Activated CD8-positive, alpha-beta T cell treated with anti-CD3 and anti-CD28 coated beads for 36 hours (primary cell): ENCODE measurements at places on chromosomes 16 and 17. TPM values are rescaled to one million over a fixed set of nuclear protein-coding genes. Genes with fewer than 3 reads are reported as not detected.

- DNase-seq, result no peak
- no peaks in the 10 kb centered on the region for H3K27me3 ChIP-seq
- no peaks in the 10 kb centered on the region for H3K36me3 ChIP-seq
- H3K4me3 ChIP-seq, result no peak overlapping the region
- no peak overlapping the region for H3K27ac ChIP-seq
Measured at GRCh38 chr17:14007951-14008350, 61.4 kb upstream of the COX10 start.

GRCh38 chr17:149231-149630 is 11.9 kb downstream of the SCGB1C2 start:
- DNase-seq, result no peak
- H3K4me1 ChIP-seq, result no peaks in the 10 kb centered on the region
- no peaks in the 10 kb centered on the region for H3K27me3 ChIP-seq

DNA sequence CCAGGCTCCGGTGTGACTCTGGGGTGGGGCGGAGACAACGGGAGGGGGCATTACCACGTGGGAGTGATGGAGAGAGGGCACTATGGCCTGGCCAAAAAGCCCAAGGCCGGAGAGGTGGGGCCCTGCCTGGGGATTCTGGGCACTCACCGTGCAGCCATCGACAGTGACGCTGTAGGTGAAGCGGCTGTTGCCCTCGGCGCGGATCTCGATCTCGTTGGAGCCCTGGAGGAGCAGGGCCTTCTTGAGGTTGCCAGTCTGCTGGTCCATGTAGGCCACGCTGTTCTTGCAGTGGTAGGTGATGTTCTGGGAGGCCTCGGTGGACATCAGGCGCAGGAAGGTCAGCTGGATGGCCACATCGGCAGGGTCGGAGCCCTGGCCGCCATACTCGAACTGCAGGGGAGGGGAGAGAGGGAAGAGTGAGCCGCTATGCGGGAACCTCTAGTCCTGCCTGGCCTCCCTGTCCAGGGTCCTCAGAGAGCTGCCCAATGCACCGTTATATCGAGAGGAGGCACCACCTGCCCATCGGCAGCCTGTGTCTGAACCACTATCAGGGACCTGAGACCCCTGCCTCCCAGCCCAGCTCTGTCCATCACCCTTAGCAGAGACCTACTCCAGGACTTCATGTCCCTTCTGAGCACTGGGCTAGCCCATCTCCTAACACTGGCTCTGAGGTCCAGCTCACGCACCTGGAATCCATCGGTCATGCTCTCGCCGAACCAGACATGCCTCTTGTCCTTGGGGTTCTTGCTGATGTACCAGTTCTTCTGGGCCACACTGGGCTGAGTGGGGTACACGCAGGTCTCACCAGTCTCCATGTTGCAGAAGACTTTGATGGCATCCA is 15.6 kb downstream of the COL1A1 start:
- no peak overlapping the region for H3K27ac ChIP-seq
- H3K4me3 ChIP-seq, result no peak overlapping the region
- peaks cover 12% of the 10 kb centered on the region for H3K4me1 ChIP-seq

- peaks cover 22% of the 10 kb centered on the region for H3K36me3 ChIP-seq
- no peak overlapping the region for H3K27ac ChIP-seq
- H3K4me1 ChIP-seq, result peaks cover 9% of the 10 kb centered on the region
- no peak overlapping the region for H3K4me3 ChIP-seq
Measured at GRCh38 chr17:42618442-42619150, 9.1 kb downstream of the TUBG1 start.

DNA sequence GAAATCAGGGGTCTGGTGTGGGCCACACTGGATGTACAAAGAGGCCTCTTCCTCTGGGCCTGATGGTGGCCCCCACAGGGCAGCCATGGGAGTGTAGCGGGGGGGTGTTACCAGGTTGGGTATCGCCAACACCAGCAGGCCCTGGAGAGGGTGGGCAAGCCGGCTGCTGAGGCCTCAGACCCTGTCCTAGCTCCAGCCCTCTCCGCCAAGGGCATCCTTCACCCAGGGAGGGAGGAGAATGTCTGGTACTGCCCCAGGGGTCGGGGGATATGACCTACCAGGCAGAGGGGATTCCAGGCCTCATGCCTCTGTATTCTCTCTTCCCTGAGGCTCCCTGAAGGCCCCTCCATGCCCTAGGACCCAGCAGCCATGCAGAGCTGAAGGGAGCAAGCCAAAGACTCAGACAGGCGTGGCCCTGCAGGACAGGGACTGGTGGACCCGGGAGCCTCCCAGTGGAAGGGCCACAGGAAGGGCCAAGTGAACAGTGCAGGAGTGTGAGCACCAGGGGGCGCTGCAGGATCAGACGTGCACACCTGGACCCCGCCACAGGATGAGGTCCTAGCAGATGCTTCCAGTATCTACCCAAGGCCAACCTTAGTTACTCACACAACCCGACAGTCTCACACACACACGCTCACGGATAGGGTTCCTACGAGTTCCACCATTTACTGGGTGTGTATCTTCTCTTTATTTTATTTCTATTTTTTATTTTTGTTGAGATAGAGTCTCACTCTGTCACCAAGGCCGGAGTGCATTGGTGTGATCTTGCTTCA is 10.9 kb upstream of the CES4A start:
- H3K27ac ChIP-seq, result no peak overlapping the region
- peak; percentile 96 for DNase-seq
- H3K4me3 ChIP-seq, result no peak overlapping the region
- H3K36me3 ChIP-seq, result peaks cover 2% of the 10 kb centered on the region
- peaks cover 44% of the 10 kb centered on the region for H3K4me1 ChIP-seq

DNA sequence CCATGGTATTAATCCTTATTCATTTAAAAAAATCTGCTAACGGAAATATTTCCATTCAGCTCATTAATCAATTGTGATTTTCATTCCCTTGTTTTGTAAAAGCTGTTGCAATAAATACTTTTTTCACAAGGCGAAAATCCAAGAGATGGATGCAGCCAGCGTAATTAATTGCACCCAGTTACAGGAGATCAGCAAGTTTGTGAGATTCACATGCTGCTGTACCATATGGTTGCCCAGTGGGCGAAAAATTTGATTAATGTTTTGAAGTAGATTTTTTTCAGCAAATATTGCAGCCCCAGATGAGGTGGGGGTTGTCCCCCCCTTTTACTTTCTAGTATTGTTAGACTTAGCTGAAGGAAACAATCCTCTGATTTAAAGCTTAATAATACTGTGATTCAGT is 186.6 kb downstream of the WWOX start:
- H3K36me3 ChIP-seq, result peaks cover 2% of the 10 kb centered on the region
- no peak overlapping the region for H3K27ac ChIP-seq
- no peaks in the 10 kb centered on the region for H3K27me3 ChIP-seq

DNA sequence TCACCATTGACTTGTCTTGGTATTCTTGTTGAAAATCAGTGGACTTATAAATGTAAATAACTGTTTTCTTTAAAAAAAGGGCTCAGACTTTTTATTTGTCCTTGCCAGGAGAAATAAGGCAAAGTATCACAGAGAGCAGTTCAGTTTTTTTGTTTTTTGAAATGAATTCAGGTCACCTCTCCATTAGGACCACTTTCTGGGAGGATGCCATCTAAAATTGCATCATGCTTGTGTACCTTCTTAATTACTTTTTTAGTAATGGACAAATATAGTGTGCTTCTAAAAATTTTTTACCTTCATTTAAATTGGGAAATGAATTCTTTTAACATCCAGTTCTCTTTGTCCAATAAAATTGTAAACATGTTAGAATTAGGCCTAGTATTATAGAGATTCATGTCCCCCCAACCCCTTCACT is 210.0 kb downstream of the BCAS3 start:
- H3K27me3 ChIP-seq, result no peaks in the 10 kb centered on the region
- peak overlapping the region; percentile 42 for H3K27ac ChIP-seq
- no peaks in the 10 kb centered on the region for H3K36me3 ChIP-seq
- H3K4me1 ChIP-seq, result no peaks in the 10 kb centered on the region
- peak overlapping the region; percentile 49 for H3K4me3 ChIP-seq

- peaks cover 13% of the 10 kb centered on the region for H3K4me1 ChIP-seq
- DNase-seq, result peak; percentile 67
- H3K27me3 ChIP-seq, result peaks cover 18% of the 10 kb centered on the region
- H3K36me3 ChIP-seq, result no peaks in the 10 kb centered on the region
- peak within 1 kb of the TSS; percentile 27 for H3K4me3 ChIP-seq
Measured at GRCh38 chr16:1333149-1333812, at the start of gene BAIAP3. BAIAP3 (plus strand) TSS chr16:1333645; CDS start chr16:1338550, 4,905 bp downstream.

The PRKCB gene
- 105 TPM for total RNA-seq

GRCh38 chr17:8041249-8041928 is 2.5 kb downstream of the ALOX15B start:
- H3K4me1 ChIP-seq, result peaks cover 4% of the 10 kb centered on the region
- no peak overlapping the region for H3K4me3 ChIP-seq
- peak; percentile 68 for DNase-seq
- peaks cover 18% of the 10 kb centered on the region for H3K27me3 ChIP-seq
- H3K36me3 ChIP-seq, result no peaks in the 10 kb centered on the region

The SLC6A2 gene
- total RNA-seq, result not detected

GRCh38 chr17:46139432-46140210 is 53.6 kb downstream of the KANSL1 start:
- H3K4me1 ChIP-seq, result peaks cover 87% of the 10 kb centered on the region
- DNase-seq, result no peak
- H3K27ac ChIP-seq, result no peak overlapping the region
- H3K4me3 ChIP-seq, result no peak overlapping the region

GRCh38 chr16:4734063-4734729 is at the start of the genes ANKS3 and DNAAF8:
ANKS3 (minus strand) TSS chr16:4734271; CDS start chr16:4730149, 4,122 bp downstream.
DNAAF8 (plus strand) TSS chr16:4734537; CDS start chr16:4736515, 1,978 bp downstream.
- peaks cover 5% of the 10 kb centered on the region for H3K36me3 ChIP-seq
- peak; percentile 86 for DNase-seq
- H3K4me3 ChIP-seq, result peak within 1 kb of the TSS; percentile 88
- peaks cover 16% of the 10 kb centered on the region for H3K4me1 ChIP-seq
- H3K27me3 ChIP-seq, result no peaks in the 10 kb centered on the region

GRCh38 chr17:1229349-1229899 is 40.8 kb upstream of the BHLHA9 start:
- H3K4me1 ChIP-seq, result peaks cover 10% of the 10 kb centered on the region
- no peak overlapping the region for H3K27ac ChIP-seq
- DNase-seq, result peak; percentile 50
- peaks cover 40% of the 10 kb centered on the region for H3K27me3 ChIP-seq
- no peaks in the 10 kb centered on the region for H3K36me3 ChIP-seq

The PRSS33 gene
- not detected for total RNA-seq

DNA sequence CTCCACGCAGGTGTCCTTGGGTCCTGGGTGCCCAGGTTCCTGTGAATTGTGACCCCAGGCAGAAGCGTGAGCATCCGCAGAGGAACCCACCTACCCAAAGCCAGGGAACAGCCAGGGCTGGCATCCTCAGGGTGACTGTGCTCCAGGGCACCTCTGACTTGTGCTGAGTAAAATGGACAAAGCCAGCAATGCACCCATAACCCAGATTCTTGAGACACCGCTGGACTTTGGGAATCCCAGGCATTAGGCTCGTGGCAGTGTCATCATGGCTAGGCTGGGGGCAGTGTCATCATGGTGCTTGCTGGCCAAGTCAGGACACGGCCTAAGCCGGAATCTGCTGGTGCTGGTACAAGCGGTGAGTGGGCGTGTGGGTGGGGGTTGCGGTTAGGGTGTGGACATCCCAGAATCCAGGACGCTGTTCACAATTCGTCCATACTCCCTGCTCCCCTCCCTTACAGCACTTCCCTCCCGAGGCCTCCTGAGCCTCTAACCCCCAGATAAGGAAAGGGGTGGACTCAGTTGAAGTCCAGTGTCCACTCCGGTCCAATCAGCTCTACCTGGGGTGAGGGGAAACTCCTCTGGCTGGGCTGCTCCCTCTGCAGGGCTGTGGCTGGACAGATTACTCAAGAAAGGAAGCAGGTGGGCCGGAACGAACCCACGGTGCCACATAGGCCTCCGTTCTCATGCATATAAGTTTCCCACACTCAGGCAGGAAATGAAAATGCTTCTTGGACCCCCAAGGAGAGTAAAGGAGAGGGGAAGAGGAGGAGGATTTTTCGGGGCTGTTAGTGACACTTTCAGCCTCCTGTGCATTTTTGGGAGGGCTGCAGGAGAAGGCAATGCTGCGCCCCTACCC is 138.9 kb downstream of the SEC14L1 start:
- DNase-seq, result no peak
- H3K36me3 ChIP-seq, result no peaks in the 10 kb centered on the region
- H3K27ac ChIP-seq, result no peak overlapping the region
- H3K4me1 ChIP-seq, result peaks cover 12% of the 10 kb centered on the region
- peaks cover 19% of the 10 kb centered on the region for H3K27me3 ChIP-seq

The PTRH2 gene
- 37.4 TPM for total RNA-seq

The CFAP52 gene
- total RNA-seq, result not detected

DNA sequence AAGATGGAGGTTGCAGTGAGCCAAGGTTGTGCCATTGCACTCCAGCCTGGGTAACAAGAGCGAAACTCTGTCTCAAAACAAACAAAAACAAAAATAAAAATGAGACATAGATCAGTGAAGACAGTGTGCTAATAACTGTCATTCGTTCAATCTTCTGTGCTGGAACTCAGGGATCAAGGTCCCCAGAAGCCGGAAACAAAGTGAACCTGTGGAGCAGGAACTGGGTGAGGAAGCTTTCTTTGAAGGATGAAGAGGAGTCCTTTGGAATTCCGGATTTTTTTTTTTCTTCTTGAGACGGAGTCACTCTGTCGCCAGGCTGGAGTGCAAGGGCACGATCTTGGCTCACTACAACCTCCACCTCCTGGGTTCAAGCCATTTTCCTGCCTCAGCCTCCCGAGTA is 2.1 kb upstream of the SLC2A4 start:
- H3K4me1 ChIP-seq, result peaks cover 19% of the 10 kb centered on the region
- DNase-seq, result no peak
- no peaks in the 10 kb centered on the region for H3K36me3 ChIP-seq

DNA sequence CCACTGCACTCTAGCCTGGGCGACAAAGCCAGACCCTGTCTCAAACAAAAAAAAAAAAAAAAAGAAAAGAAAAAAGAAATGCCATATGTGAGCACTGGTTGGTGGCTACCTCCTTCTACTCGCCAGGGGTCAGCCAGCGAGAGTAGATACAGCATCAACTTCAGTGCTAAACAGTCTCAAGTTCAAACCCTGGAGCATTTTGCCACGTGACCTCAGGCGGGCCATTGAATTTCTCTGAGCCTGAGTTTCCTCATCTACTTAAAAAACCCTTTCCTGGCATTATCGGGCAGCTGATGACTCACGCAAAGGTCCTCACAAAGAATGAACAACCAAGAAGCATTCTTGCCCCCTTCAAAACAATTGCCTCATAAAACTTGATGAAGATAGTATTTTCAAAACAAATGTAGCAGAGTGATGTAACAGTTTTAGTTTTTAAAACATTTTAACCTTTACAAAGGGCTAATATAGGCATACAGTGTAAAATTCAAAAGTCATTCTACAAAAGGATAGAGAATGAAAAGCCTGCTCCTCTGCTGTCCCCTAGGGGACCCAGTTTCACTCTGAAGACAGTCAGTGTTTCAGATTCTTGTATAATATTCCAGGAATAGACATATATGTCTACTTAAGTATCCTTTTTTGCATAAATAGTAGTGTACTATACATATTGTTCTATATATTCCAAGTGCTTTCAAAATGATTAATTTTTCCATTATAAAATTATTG is 28.4 kb downstream of the DNAH2 start:
- no peak for DNase-seq
- H3K36me3 ChIP-seq, result no peaks in the 10 kb centered on the region
- H3K27ac ChIP-seq, result no peak overlapping the region
- peaks cover 1% of the 10 kb centered on the region for H3K27me3 ChIP-seq
- no peaks in the 10 kb centered on the region for H3K4me1 ChIP-seq
- H3K4me3 ChIP-seq, result no peak overlapping the region
